ENCODE measurements at places on chromosomes 3 and 15. TPM values are rescaled to one million over a fixed set of nuclear protein-coding genes. Genes with fewer than 3 reads are reported as not detected.

The CCDC80 gene
- 100 TPM for total RNA-seq

The CRABP1 gene
- not detected for total RNA-seq

The PROK2 gene
- total RNA-seq: not detected

The SLC9C1 gene
- not detected for total RNA-seq

The MUSTN1 gene
- 0.55 TPM for total RNA-seq

DNA sequence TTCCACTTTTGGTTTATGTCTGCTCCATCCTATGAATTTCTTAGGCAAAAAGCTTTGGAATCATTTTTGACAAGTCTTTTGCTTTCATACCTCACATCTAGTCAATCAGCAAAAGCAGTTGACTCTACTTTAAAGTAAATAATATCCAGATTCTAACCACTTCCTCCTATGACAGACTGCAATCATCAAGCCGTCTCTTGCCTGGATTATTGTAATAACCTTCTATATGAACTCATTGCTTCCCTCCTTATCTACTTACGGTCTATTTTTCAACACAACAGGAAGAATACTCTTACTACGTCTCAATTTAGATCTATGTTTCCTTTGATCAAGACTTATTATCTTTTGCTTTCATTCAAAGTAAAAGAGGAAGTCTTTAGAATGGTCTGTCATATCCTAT, 20.7 kb downstream of the CLDN1 start:
- H3K4me3 ChIP-seq: no peak overlapping the region
- no peaks in the 10 kb centered on the region for H3K27me3 ChIP-seq
- H3K4me1 ChIP-seq: peaks cover 13% of the 10 kb centered on the region
- no peak overlapping the region for H3K27ac ChIP-seq

DNA sequence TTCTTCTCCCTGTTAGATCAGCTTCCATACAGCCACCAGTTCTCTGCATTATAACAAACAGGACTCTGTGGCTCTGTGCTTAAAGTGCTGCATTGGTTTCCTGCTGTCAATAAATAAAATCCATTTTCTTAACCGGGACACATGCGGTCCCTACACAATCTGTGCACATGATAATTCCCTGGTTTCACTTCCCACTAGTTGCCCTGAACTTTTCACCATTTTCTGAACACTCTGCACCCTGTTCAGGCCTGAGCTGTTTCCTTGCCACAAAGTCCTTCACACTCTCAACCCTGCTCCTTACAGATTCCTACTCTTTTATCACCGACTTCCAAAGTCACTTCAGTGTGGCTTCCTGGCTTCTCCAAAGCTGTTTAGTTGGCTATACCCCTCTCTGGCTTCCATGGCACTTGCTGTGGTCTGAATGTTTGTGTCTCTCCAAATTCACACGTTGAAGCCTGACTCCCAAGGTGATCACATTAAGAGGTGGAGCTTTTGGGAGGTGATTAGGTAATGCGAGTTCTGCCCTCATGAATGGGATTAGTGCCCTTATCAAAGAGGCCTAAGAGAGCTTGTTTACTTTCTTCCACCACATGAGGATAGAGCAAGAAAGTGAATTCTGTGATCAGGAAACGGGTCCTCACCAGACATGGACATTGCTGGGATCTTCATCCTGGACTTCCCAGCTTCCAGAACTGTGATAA, 233.4 kb downstream of the CHST2 start:
- H3K36me3 ChIP-seq: no peaks in the 10 kb centered on the region
- no peak for DNase-seq
- H3K4me3 ChIP-seq: no peak overlapping the region
- peaks cover 12% of the 10 kb centered on the region for H3K4me1 ChIP-seq

DNA sequence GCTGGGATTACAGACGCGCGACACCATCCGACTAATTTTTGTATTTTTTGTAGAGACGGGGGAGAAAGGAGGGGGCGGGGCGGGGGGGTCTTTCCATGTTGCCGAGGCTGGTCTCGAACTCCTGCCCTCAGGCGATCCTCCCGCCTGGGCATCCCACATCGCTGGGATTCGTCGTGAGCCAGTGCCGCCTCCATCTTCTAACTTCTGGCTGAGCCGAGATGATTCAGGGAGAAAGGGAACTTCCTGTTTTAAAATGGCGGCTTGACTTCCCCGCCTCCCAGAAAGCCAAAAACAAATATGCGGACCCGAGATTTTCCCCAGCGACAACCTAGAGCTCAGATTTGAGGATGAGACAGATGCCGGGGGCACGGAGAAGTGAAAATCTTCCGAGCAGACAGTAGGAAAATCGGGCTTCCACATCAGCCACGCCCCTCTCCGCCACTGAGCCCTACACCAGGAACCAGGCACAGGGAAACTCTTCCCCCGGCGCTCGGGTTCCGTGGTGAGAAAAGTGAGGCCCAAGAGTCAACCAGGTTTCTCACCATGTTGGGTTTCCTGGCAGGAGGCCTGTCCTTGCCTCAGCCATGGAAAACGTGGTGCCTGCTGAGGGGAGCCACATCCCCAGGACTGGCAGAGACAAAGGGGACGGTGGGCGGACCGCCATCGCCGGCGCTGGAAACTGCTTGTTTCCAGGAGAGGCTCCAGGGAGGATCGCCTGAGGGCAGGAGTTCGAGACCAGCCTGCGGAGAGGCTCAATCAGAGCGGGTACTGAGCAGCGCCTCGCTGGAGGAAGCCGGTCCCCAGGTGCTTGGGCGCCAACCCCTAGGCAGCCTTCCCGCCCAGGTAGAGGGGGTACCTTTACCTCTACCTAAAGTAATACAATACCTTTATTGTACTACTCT, 18.7 kb downstream of the CHST14 start:
- no peak overlapping the region for H3K27ac ChIP-seq
- no peaks in the 10 kb centered on the region for H3K36me3 ChIP-seq
- no peak overlapping the region for H3K4me3 ChIP-seq
- DNase-seq: no peak
- no peaks in the 10 kb centered on the region for H3K27me3 ChIP-seq

DNA sequence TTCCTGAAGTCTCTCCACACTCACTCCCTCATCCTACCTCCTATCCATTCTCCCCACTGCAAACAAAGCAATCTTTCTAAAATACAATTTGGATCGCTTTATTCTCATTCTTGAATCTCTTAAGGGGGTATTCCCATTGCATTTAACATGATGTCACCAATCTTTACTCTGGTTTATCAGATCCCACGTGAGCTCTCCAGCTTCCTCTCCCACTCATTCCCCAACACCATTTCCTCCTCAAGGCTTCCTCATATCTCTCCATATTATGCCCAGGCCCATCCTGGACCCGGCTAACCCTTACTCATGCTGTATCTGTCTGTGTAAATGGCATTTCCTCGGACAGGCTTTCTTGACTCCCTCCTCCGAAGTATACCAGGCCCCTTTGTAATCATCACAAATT, 165.0 kb downstream of the CD47 start:
- H3K4me1 ChIP-seq: no peaks in the 10 kb centered on the region
- H3K27me3 ChIP-seq: no peaks in the 10 kb centered on the region
- no peak overlapping the region for H3K4me3 ChIP-seq
- no peaks in the 10 kb centered on the region for H3K36me3 ChIP-seq
- no peak overlapping the region for H3K27ac ChIP-seq

DNA sequence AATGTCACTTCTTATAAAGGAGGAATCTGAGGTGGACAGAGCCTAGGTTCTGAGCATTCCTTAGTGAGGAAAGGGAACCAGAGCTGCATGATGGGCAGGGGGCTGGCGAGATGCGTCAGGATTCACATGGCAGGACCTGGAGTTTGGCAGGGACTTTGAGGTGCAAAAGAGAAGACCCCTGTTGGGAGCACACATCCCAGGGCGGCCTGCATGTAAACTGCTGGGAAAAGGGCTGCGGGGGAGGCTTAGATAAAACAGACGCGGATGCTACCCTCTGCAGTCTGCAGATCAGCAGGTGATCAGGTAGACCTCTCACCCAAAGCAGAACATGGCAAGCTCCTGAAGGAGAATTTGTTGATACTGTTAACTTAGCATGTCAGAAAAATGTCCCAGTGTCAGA, 168.4 kb downstream of the VGLL4 start:
- H3K27me3 ChIP-seq: no peaks in the 10 kb centered on the region
- H3K27ac ChIP-seq: no peak overlapping the region
- no peaks in the 10 kb centered on the region for H3K36me3 ChIP-seq
- DNase-seq: no peak
- H3K4me3 ChIP-seq: no peak overlapping the region

DNA sequence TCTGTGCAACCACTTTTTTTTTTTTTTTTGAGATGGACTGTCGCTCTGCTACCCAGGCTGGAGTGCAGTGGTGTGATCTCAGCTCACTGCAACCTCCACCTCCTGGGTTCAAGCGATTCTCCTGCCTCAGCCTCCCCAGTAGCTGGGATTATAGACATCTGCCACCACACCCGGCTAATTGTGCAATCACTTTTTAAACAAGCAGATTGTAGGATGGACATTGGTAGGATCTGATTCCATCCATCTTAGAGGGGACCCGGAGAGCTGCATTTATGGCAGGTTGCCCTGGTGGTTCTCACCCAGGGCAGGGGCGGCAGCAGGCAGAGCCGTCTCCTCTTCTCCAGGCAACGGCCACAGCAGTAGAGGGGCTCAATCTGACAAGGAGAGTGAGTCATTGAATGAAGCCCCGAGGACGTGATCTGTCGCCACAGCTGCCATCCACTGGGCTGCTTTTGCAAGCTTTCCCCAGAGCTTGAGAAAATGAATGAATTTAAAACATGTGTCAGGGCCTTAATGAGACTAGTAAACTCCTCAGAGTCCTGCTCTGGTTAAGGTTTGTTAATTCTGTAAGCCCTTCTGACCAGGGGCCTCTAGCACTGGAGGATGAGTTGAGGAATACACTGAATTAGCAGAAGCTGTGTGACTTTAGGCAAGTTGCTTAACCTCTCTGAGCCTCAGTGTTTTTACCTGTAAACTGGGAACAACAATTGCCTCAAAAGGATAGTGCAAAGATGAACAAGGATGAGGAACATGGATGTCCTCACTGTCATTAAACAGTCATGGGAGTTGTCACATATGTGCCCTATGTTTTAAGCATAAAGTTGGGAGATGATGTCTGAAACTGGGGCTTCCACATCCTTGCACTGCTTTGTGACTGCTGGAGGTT, 129.1 kb downstream of the ASB7 start:
- DNase-seq: no peak
- H3K36me3 ChIP-seq: no peaks in the 10 kb centered on the region
- no peak overlapping the region for H3K27ac ChIP-seq
- no peaks in the 10 kb centered on the region for H3K4me1 ChIP-seq
- no peaks in the 10 kb centered on the region for H3K27me3 ChIP-seq

DNA sequence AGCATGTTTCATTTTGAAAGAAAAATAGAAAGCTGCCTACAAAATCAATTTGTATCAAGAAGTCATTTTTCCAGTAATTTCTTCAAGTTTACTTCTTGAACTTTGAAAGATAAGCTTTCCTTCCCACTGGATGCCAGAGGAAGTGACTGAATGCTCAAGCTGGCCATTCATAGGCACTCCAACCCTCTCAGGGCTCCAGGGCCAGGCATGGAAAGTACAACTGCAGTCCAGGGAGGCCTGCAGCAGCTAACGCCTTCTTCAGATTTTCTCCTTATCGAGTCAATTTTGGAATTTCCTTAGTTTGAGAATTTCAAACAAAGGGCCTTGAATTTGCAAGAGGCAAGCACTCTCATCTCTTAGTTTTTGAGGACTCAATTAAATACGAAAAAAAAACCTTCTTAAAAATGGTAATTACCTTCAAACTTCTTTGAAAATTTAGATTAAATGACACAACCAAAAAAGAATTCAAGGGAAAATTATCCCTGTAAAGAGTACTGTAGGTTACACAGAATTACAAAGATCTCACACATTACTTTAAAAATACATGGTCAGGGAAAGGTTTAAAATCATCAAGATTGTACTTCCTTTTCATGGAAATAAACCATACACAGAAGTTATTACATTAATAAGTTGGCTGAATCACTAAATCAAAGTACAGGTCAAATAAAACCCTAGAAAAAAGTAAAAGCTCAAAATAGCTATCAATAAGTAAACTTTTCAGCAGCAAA, 2.5 kb downstream of the UBP1 start:
- peak overlapping the region; percentile 3 for H3K27ac ChIP-seq
- peak overlapping the region; percentile 81 for H3K4me3 ChIP-seq
- peaks cover 32% of the 10 kb centered on the region for H3K4me1 ChIP-seq
- no peaks in the 10 kb centered on the region for H3K36me3 ChIP-seq

DNA sequence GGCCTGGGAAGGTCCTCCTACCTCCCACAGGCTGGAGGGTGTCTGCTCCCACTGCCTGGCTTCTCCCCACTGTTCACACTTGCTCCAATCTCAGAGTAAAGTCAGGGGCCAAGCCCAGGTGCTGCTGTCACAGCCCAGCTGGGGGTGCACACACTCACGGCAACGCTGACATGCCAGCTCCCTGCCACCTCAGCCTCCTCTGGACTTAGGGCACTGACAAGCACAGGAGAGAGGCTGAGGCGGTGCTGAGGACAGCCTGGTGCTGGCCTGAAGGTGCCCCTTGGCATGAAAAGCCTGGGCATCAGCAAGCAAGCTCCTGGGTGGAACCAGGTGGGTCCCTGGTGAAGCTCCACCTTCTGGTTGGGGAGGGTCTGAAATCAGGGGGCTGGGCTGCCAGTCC, 53.0 kb downstream of the LSAMP start:
- no peak for DNase-seq
- H3K4me3 ChIP-seq: no peak overlapping the region
- no peaks in the 10 kb centered on the region for H3K27me3 ChIP-seq
- no peaks in the 10 kb centered on the region for H3K36me3 ChIP-seq
- H3K27ac ChIP-seq: no peak overlapping the region

GRCh38 chr3:190339130-190339529, 16.9 kb upstream of the CLDN1 start:
- H3K27me3 ChIP-seq: no peaks in the 10 kb centered on the region
- H3K4me1 ChIP-seq: peaks cover 3% of the 10 kb centered on the region
- H3K4me3 ChIP-seq: no peak overlapping the region
- no peak for DNase-seq
- no peak overlapping the region for H3K27ac ChIP-seq

DNA sequence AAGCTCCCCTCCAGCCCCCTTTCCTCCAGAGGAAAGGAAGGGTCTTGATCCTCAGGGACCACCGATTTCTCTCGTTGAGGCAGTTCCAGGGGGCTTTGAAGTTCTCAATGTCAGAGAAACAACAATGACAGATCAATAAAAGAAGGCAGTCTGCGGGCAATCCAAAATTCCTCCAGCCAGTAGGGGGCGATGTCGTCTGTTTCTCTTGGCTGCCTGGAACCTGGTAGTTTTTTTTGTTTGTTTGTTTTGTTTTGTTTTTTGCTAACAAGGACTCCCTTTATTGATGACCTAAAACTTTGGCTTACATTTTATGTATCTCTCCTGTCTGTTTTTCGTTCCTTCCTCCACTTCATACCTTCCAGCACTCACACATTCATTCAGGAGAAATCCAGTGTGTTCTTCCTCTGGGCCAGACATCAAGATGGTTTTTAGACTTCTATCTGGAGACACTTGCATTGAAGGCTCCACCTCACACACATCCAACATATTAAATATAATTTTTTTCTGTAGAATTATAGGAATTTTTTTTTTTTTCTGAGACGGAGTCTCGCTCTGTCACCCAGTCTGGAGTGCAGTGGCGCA, 276.6 kb downstream of the RPLP1 start:
- DNase-seq: no peak
- no peak overlapping the region for H3K27ac ChIP-seq
- H3K4me1 ChIP-seq: no peaks in the 10 kb centered on the region
- H3K36me3 ChIP-seq: no peaks in the 10 kb centered on the region
